ENCODE measurements at places on chromosomes 2 and 18.

DNA sequence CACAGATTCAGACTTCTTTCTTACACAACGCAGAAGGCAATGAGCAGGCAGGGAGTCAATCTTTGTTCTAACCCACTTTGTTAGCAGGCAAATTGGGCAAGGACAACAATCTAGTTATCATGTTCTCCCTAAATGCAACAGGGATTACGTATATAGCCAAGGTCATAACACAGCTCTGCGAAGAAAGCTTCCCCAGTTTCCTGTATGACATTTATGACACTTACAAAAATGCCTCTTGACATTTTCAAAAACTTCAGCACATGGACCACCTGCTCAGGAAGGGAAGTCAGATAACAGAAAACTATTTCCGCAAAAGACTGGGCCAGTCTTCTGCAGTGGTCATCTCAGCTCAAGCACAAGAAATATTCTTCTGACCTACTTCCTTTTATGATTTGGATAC, 106.1 kb downstream of the IRS1 start:
- no peak for DNase-seq

DNA sequence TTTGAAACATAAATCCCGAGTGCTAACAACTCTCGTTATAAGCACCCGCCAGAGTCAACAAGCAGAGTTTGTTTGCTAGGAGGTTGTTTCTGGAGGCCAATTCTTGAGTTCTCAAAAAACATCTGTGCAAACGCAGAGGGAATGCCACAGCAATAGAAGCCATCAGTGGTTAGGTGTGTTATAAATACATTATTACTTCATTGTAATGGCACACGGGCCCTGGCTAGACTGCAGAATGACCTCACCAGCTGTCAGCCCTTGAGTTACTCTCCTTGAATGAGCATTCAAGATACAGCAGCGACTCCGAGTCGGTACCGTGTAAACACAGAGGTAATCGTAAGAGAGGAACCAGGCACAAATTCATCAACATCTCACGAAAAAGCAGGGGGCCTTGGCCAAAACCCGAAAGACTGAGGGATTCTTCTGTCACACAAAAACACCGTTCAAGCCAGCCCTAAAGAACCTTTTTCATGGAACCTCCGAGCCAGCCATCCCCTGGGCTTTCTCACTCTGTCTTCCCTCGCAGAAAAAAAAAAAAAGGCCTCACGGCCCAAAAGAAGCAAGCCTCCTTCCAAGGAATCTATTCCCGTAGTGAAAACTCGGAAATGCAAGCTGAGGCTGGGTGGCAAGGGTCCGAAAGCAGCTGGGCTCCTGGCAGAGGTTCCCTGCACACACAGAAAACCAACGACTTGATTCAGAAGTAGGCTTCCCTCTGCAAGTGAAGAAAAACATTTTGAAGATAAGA, 133.7 kb upstream of the MEIS1 start:
- no peak for DNase-seq

DNA sequence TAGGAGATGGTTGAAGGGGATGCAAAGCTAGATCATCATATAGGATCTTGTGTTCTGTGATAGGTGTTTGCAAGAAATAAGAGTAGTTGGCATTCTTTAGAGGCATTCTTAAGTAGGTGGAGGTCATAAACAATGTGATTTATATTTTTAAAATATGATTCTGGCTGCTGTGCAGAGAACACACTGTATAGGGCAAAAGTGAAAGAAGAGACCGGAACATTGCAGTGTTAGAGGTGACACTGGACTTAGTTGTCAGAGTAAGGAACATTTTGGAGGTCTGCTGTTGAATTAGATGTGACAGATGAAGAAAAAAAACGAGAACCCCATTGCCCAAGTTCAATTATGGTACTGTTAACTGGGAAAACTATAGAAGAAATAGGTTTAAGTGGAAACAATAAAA, 37.7 kb downstream of the HAT1 start:
- no peak for DNase-seq

- no peak for DNase-seq
Measured at GRCh38 chr18:5876891-5877290, 18.4 kb downstream of the TMEM200C start.

DNA sequence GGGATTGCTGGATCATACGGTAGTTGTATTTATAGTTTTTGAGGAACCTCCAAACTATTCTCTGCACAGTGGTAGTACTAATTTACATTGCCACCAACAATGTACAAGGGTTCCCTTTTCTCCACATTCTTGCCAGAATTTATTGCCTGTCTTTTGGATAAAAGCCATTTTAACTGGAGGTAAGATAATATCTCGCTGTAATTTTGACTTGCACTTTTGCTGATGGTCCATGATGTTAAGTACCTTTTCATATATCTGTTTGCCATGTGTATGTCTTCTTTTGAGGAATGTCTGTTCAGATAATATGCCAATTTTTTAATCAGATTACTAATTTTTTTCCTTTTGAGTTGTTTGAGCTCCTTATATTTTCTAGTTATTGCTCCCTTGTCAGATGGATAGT, 158.8 kb downstream of the CCDC102B start:
- DNase-seq: no peak

GRCh38 chr2:196590286-196590685, 49.2 kb upstream of the CCDC150 start:
- DNase-seq: no peak

GRCh38 chr2:60379216-60379615, 174.2 kb downstream of the BCL11A start:
- DNase-seq: no peak

DNA sequence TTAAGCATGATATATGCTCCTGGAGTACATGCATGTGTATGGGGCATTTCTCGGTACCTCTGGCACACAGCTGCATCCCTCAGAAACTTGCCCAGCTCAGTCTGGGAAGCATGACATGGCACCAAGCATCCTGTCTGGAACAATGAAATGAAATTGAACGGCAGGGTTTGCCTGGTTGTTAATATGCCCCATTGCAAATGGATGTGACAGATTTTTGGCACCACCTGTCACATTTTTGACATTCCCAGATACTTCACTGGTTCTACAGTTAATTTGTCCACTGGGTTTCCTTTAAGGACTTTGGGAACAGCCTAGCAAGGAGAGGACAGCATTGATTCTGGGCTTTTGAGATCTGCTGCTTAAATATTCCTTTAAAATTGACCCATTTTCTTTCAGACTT, 305.8 kb downstream of the TSN start:
- DNase-seq: no peak

DNA sequence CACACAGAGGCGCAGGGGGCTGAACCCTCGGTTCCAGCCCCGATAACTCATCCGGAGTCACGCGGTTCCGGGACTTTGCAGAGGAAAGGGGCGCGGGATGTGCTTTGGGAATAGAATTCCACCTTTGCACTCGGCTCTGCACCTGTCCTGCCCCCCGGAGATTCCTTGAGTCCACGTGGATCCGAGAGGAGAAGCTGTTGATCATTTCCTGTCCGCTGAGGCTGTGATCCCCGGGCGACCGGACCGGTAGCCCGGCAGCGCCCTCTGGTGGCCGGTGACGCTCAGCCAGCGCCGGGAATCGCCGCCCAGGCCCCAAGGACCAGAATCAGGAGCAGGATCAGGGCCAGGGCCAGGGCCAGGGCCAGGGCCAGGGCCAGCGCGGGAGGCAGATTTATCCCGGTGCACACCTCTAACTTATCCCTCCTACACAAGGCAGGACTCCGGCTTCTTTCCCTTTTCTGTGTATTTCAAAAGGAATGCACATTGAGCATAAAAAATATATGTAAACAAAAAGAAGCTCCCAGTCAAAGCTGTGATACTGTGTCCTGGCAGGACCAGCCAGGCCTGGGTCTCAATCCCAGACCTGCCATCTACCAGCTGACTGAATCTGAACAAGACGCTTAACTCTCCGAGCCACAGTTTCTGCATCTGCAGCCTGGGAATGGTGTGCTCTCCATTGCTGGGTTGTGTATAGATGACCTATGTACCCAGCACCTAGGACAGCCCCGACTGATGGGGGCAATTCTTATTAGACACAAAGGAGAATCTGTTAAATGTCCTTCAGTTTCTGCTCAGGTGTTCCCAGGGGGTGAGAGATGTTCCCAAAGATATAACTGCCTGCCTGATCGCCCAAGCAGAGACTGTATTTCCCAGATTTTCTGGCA, 8.5 kb upstream of the SPATA3 start:
- DNase-seq: peak; percentile 70

GRCh38 chr18:49794743-49795142, 18.6 kb downstream of the ACAA2 start:
- DNase-seq: no peak

GRCh38 chr2:120660056-120660694, 75.5 kb upstream of the GLI2 start:
- no peak for DNase-seq

- no peak for DNase-seq
Measured at GRCh38 chr18:59748628-59749360, 51.6 kb upstream of the CCBE1 start.

GRCh38 chr2:124646166-124646815, 621.2 kb downstream of the CNTNAP5 start:
- DNase-seq: no peak

DNA sequence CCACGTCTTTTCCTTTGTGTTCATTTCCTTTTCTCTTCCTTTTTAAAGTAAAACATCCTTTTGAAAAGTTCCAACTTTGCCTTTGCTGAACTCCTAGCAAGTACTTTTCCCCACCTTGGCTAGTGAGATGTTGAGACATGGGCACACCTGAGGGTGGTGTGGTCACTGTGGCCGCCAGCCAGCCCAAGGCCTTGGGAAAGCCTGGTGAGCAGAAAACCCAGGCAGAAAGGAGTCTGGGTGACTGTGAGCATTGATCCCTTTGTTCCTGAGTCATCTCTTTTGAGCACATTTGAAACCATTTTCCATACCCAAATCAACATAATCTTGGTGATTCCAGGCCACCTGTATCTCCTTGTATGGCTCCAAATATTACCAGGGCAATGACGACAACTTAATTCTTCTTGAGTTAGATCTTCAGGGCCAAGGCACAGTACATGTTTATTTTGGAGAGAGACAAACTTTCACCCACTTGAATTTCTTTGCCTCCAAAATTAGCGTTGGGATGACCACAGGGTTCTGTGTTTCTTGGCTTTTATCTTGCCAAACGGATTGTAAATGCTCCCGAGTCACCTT, 14.5 kb downstream of the EPAS1 start:
- no peak for DNase-seq

- no peak for DNase-seq
Measured at GRCh38 chr2:54652540-54652939, 70.9 kb upstream of the EML6 start.

DNA sequence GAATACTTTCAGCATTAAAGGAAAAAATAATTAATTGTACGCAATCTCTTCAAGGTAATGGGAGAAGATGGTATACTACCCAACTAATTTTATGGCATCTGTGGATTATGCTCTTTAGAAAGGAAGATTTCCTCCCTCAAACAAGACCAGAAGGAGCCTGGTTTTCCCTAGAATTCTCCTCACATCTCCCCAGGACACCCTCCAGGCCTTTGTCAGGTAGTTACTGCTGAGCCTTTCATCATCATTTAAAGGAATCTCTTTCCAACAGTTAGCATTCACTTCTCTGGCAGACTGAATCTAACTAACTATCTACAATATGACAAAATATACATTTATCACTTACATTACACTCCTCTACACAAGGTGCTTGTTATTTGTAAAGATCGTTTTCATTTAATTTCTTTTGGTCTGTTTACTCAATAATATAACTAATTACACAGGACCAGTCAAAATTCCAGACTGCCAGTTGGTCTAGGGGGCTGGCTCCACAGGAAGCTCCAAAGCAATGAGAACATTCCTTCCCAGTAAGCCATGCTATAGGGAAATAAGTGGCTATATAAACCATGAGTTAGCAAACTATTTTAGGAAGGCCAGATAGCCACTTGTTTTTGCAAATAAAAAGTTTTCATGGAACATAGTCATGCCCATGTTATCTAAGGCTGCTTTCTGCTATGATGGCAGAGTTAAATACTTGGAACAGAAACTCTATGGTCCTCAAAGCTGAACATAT, 19.1 kb downstream of the ZNF24 start:
- DNase-seq: no peak

DNA sequence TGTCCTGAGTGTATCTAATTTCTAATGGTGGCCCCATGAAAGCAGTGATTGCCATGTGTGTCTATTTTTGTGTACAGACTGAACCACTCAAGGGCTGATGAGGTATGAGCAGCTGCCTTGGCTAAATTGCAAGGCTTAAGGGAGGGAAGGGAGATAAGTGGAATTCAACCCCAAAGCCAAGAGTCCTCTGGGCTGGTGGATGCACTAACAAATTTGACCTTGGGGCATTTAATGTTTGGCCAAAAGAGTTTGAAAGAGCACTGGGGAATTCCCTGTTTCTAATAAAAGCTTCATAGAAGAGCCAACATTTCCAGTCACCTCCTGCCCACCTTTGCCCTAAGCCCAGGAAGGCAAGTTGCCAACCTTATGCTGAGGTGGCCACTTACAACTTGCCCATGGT, 172.1 kb downstream of the SETBP1 start:
- DNase-seq: no peak

GRCh38 chr2:36318-36717, 10.0 kb downstream of the FAM110C start:
- no peak for DNase-seq

GRCh38 chr2:18924886-18925285, 335.5 kb upstream of the NT5C1B start:
- no peak for DNase-seq

DNA sequence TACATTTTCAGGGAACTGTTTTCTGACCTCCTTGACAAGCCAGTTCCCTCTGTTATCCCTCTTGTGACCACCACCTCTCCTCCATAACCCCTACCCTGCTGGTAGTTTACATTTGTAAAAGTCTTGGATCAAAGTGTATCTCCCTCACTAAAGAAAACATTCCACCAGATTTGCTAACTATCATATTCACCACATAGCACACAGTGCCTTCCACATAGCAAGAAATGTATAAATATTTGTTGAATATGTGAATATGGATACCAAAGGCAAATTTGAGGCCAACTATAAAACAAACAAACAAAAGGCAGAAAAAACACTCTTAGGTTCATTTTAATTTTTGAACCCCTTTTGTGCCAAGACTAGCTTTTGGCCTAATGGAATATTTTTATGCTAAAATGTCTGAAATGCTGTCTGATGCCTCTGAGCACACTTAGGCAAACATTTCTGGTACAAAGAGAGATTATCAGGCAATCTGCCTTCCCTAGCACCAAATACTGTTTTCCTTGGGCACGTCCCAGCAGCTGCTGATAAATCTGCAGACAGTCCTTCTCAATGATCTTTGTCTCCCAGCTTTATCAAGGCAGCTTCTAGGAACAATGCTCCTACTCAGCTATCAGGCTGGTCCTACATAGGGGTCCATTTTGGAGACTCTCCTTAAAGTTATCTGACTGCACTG, 26.7 kb upstream of the ST8SIA3 start:
- DNase-seq: no peak
